ENCODE measurements at places on chromosomes 4 and X. TPM values are rescaled to one million over a fixed set of nuclear protein-coding genes. Genes with fewer than 3 reads are reported as not detected.

The HHIP gene
- not detected for total RNA-seq

The MUC7 gene
- total RNA-seq: not detected

The FAM236C gene
- not detected for total RNA-seq

The DGKK gene
- total RNA-seq: not detected

The TMEM154 gene
- total RNA-seq: 47.1 TPM

DNA sequence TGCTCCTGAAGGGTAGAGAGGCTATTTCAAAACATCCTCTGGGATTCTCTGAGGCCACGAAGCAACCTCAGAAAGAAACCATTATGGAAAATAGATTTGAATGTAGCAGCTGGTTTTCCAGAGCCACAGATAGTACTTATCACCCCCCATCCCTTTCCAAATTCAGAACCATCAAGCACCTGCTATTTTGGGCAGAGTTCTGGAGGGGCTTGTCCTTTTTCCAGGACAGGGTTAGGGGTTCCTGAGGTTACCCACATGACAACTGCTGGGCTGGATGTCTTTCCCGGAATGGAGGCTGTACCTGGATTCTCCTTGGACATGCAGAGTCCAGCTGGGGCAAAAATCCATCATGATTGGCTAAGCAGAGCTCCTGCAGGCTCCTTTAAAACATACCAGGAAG, 22.0 kb upstream of the ZXDA start:
- H3K36me3 ChIP-seq: no peaks in the 10 kb centered on the region
- H3K4me1 ChIP-seq: peaks cover 12% of the 10 kb centered on the region
- no peak for DNase-seq
- no peak overlapping the region for H3K4me3 ChIP-seq

DNA sequence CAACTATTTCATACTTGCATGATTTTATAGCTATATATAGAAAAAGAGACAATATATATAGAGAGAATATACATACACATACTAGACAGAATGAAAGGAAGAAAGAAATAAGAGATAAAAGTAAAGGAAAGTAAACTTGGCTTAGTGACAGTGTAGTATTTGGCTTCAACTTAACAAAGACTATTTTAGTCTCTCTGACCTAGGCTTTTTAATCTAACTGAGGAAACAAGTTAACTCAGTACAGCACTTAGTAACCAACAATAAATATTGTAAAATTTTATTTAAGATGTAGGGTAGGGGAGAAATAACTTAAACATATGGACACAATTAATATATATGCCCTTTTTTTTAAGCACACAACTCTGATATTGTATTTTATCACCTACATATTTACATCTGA, 249.0 kb upstream of the MAB21L2 start:
- DNase-seq: no peak
- H3K4me1 ChIP-seq: no peaks in the 10 kb centered on the region
- H3K27ac ChIP-seq: no peak overlapping the region

- H3K27me3 ChIP-seq: no peaks in the 10 kb centered on the region
- DNase-seq: no peak
- no peak overlapping the region for H3K4me3 ChIP-seq
- H3K27ac ChIP-seq: no peak overlapping the region
- H3K4me1 ChIP-seq: no peaks in the 10 kb centered on the region
Measured at GRCh38 chr4:83568062-83568461, 32.2 kb downstream of the GPAT3 start.

DNA sequence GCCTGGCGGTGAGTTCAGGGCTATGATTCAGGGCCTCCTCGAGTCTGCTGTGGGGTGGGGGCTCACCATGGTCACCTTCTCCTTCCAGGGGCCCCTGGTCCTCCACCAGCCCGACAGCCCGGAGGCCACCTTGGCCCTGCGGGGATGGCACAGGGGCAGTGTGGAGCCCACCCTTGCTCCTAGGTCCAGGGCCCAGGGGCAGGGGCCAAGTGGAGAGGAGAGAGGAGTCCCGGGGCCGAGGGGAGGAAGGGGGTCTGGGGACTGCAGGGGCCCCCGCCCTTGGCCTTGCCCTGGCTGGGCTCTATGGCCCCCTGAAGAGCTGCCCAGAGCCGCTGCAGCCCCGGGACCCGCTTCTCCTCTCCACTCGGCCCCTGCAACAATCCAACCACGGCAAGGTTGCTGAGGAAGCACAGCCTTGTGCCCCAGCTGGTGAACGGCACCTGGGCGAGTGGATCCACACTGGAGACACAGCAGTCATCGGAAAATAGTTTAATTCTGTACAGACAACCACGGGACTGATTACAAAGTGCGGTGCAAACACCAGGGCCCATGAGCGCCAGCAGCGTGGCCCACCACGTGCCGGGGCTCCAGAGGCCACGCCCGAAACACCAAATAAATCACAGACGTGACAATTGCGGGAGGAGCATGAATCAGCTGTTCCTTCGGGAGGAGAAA, 23.0 kb upstream of the CPLX1 start:
- no peaks in the 10 kb centered on the region for H3K27me3 ChIP-seq
- H3K36me3 ChIP-seq: peaks cover 47% of the 10 kb centered on the region
- H3K4me3 ChIP-seq: no peak overlapping the region
- no peak for DNase-seq
